ENCODE measurements at places on chromosomes 11 and 22. TPM values are rescaled to one million over a fixed set of nuclear protein-coding genes. Genes with fewer than 3 reads are reported as not detected.

NCF4 gene
- not detected for polyA plus RNA-seq

MLC1 gene
- polyA plus RNA-seq: not detected

- no peak for DNase-seq
These were observed 206.9 kb upstream of the TMEM45B start for GRCh38 chr11:129608711-129609110.

DNA sequence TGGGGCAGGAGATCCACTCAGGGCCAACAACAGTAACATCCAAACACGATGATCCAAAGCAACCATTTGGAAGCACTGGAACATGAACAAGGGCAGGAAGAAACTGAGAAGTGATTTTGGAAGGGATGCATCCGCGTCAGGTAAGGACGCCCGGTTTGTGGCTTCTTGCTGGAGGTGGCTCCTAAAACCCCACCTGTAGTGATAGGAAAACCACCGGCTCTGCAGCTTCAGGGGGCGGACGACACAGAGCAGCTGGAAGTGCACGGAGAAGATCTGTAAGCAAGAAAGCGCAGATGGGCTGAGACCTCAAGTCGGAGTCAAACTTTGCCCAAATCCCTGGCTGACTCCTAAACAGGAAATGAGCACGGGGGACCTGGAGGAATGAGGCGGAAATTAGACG, 1066.1 kb downstream of the BRD1 start:
- DNase-seq: no peak

DNA sequence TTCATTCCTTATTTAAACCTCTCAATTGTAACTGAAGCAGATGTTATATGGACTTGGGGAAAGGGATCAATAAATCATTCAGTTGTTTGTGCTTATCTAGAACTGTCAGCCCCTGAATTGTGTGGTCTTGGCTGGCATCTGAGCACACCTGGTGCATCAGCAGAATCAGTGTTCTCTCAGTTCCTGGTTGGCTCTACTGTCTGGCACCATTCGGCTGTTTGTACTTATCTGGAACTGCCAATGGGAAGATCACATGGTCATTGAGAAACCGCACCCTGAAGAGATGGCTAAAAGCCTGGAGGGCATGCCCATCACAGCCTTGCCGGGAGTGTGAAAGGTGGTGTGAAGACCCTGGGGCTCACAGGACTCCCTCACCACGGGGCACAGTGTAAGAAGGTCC, 37.1 kb upstream of the EHF start:
- DNase-seq: no peak

FOLH1 gene
- polyA plus RNA-seq: not detected

PATE4 gene
- polyA plus RNA-seq: not detected

DNA sequence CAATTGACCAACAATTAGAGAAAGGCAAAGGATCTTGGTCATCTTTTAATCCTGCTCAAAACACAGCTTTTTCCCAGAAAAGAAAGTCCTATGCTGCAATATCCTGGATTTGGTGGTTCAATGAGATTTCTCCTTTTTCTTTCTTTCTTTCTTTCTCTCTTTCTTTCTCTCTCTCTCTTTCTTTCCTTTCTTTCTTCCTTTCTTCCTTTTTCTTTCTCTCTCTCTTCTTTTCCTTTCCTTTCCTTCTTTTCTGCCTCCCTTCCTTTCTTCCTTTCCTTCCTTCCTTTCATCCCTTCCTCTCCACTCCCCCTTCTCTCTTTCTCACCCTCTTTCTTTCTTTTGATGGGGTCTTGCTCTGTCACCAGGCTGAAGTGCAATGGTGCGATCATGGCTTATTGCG, 31.7 kb upstream of the MSANTD2 start:
- DNase-seq: no peak

PTPN5 gene
- not detected for polyA plus RNA-seq

DNA sequence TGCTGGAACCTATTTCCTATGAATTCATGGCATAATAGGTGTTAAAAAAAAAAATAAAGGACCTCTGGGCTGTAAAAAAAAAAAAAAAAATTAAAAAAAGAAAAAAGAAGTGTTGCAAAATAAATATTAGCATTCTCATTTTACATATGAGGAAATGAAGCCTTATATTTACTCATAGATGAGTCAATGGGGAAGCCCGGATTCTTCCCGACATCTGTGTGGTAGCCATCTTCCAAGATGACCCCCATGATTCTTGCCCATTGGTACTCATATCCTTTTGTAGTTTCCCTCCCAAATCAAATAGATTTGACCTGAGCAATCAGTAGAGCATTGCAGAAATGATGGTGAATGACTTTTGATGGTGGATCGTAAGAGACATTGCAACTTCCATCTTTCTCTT, 3.0 kb upstream of the SWAP70 start:
- no peak for DNase-seq

DNA sequence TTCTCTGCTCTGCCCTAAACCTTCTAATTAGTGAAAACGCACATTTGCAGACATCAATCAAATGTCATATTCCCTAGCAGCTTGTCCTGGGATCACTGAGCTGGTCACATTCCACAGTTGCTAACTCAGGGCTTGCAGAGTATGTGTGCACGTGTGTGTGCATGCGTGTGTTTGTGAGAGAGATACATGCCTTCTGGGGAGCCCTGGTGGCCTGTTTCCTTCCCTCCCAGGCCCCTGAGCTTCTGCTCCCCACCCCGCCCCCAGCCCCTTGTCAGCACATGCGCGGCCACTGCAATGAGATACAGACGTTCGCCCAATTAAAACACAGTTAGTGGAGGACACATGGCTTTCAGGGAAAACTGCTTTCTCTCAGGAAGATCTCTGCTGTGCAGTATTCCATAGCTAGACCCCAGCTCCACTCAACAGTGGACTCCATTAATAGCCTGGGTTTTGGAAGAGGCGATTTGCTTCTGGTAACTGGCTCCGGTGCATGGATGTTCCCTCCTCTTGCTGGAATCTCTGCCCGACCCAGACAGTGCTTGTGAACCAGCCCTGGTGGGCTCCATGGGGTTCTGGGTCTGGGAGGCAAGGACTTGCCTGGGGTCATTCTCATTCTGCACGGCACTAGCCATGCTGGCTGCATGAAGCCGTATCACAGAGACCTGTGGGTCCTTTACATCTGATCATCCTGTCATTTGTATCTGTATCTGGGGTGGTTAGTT, 17.7 kb downstream of the LRP5 start:
- DNase-seq: peak; percentile 47

DNA sequence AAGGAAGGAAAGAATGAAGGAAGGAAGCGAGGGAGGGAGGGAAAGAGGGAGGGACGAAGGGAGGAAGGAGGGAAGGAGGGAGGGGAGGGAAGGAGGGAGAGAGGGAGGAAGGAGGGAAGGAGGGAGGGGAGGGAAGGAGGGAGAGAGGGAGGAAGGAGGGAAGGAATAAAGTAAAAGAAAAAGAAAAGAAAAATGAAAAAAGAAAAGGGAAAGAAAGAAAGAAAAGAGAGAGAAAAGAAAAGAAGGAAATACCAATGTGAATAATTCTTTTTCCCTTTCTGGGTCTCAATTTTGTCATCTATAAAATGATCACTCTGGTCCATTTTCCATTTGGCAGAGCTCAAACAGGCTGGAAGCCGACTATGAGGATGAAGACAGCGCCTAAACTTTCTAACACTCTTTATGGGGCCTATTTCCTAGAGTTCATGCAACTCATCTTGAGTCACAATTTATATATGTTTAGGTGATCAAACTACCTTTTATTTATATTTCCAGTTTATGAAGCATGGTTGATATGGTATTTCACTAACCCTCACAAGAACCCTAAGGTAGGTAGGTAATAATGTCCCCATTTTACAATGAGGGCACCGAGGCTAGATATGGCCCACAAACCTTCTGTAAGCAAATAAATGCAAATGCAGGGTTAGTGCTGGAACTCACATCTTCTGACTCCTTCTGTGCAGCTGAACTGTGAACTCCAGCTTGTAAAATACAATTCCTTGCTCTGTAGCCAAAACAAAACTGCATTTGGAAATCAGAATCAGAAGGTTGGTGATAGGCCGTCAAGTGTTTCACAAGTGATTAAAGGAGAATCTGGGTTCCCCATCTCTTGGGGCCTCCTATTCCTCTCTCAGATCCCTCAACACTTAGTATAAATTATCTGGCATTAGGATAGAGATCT, 434.3 kb downstream of the ETS1 start:
- no peak for DNase-seq

DNA sequence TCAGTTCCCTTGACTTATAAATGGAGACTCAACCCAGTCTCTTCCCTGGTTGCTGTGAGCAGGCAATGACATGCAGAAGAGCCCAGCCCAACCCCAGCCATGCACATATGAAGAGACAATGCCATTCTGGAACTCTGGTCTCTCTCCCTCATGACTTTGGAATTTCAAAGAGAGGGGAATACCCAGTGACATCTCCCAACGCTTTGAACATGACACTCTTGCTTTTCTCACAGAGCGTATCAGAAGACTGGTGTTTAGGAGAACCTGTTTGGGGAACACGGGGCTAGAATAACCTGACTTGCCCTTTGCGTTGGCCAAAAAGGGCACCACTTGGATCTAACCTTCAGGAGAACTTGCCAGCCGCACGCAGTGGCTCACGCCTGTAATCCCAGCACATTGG, 12.9 kb downstream of the RANGAP1 start:
- DNase-seq: no peak

All from fibroblast of lung (primary cell).